ENCODE measurements at places on chromosomes 6 and 20. TPM values are rescaled to one million over a fixed set of nuclear protein-coding genes. Genes with fewer than 3 reads are reported as not detected.

TFAP2A gene
- total RNA-seq, result 0.97 TPM

MROH8 gene
- 4.4 TPM for total RNA-seq

DNA sequence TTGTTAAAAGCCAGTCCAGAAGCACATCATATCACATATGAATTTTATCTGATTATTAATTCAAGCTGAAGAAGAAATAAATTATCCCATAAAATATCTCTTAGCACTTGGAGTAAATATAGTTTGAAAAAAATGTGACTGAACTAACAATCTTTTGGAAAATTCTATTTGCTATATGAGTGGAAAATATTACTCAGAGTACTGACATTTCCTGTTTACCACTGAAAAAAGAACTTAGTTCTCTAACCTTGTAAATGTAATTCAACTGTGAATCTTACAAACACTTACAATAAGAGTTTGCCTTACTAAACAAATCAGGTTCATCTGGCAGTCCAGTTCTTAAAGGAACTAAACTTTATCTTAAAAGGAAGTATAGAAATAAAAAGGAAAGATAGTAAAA, 44.2 kb downstream of the MOXD1 start:
- no peak for DNase-seq

- DNase-seq, result no peak
These were observed 33.1 kb downstream of the RAB44 start for GRCh38 chr6:36730424-36731380.

GRCh38 chr20:9172851-9173250, 104.0 kb downstream of the PLCB4 start:
- no peak for DNase-seq

GRCh38 chr6:105781248-105781647, 304.9 kb upstream of the PRDM1 start:
- DNase-seq, result no peak

DNA sequence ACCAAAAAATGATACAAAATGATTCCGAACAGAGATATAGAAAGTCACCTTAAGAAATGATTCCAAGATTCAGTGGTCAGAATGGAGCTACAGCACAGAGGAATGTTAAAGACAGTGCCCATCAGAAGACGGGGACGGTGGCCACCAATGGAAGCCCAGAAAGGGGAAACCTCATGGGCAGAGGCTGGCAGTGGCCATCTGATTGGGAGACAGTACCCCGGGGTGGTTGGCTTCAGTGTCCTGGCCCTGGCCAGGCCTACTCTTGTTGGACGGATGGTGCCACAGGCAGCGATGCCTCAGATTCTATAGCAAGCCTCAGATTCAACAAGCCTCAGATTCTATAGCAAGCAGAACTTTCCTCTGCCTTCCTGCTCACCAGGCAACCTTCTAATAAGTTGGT, 16.6 kb upstream of the PI16 start:
- DNase-seq, result no peak

DNA sequence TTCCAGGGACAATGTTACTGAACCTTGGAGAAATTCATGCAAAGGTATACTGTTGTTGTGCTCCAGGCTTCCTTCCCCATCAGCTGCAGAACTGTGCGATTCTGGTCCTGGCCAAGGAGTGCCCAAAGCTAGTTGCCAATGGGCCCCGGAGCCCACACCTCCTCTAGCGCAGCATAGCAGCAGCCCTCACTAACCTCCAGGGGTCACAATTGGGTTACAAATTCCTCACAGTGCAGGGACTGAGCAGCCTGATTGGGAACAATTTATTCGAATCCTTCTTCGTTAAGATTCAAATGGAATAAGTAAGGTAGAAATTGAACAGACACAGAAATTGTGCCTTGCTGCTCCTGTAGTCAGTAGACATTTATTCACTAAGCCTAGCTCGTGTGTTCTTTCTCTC, 284.9 kb downstream of the PRKN start:
- DNase-seq, result no peak

DNA sequence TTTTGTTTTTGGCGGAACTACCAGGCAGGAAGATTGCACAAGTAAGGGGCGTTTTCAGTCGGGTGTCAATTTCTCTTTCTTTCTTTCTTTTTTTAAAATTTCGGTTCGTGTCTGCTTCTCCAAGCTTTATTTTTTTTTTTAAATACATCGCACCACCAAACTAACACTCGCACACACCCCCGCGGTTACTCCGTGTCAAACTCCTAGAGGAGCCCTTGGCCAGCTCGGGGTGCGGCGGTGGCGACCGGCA, 338 bp downstream of the UTRN start:
- no peak for DNase-seq

- DNase-seq, result no peak
These were observed 178.8 kb upstream of the BTBD3 start for GRCh38 chr20:11738852-11739251.

DNA sequence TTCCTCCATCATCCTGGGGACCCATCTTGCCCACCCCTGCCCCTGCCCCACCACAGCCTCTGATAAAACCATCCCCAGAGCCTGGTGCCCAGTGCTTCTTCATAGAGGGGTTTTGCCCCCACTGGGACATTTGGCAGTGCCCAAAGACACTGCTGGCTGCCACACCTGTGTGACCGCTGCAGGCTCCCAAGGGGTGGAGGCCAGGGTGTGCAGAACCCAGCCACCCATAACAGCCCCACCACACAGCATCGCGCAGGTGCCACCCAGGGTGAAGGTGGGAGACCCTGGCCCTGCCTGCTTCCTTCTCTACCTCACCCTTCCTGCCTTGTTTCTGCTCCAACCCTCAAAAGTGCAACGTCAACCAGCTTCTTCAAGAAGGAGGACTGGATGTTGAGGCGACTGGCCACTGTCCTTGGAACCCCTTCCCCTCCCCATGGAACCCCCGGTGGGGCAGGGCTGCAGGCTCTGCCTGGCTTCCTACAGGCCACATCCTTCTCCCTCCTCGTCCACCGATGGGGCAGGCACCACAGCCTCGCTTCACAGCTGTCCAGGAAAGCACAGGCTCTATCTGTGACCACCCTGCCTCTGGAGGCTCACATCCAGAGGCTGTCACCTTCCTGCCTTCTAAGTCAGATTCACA, 79.2 kb upstream of the MPC1 start:
- DNase-seq, result no peak

Measured in left ventricle myocardium superior (tissue), 1 donor.